Stimulated activated CD4-positive, alpha-beta T cell treated with anti-CD3 and anti-CD28 coated beads, TNF-alpha, amount 100 ng/mL, for 4 hours (primary cell): ENCODE measurements at places on chromosomes 4 and X.

GRCh38 chr4:24763631-24764297 is 31.6 kb upstream of the SOD3 start:
- no peak for DNase-seq

- no peak for DNase-seq
Observed at GRCh38 chr4:123672987-123673386, 276.4 kb downstream of the SPRY1 start.

DNA sequence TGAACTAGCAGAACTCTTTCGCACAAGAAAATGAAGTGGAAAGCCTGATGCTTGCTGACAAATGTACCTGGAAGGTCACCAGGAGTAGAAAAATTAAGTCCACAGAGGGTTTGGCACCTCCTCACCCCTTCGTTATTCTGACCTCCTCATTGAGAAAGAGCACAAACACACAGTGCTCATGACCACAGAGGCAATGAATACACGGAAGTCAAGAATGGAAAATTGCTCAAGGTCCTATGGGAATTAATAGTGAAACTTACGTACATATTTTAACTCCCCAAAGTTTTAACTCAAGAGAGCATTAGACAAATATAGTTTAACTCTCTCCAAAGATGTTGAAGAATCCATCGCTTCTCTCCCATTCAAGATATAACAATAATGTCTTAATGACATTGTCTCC is 83.6 kb upstream of the CAMK2D start:
- no peak for DNase-seq

- no peak for DNase-seq
Observed at GRCh38 chr4:88060431-88060830, 53.0 kb downstream of the PKD2 start.

- no peak for DNase-seq
Observed at GRCh38 chrX:38987198-38987651, 186.0 kb downstream of the MID1IP1 start.

- DNase-seq, result no peak
Observed at GRCh38 chrX:26295425-26295824, 79.5 kb downstream of the MAGEB5 start.

DNA sequence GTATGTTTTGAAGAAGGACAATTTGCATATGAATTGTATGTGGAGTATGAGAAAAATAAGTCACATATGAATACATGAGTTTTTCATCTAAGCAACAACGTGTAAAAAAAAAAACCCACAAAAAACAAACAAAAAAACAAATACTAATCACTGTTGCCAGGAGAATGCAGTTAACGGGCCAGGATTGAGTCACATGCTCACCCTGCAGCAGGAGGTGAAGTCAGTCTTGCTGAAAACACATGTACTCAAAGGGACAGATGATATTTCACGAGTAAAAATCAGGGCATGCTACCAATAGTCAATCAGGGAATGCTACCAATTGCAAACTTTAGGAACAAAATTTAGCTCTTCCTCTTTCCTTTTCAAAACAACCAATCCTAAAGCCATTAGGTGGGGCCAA is 10.4 kb upstream of the DCLK2 start:
- no peak for DNase-seq
